ENCODE measurements at places on chromosomes 2 and 18.

GRCh38 chr2:76984359-76984758 lies 537.8 kb downstream of the LRRTM4 start:
- DNase-seq, result no peak

DNA sequence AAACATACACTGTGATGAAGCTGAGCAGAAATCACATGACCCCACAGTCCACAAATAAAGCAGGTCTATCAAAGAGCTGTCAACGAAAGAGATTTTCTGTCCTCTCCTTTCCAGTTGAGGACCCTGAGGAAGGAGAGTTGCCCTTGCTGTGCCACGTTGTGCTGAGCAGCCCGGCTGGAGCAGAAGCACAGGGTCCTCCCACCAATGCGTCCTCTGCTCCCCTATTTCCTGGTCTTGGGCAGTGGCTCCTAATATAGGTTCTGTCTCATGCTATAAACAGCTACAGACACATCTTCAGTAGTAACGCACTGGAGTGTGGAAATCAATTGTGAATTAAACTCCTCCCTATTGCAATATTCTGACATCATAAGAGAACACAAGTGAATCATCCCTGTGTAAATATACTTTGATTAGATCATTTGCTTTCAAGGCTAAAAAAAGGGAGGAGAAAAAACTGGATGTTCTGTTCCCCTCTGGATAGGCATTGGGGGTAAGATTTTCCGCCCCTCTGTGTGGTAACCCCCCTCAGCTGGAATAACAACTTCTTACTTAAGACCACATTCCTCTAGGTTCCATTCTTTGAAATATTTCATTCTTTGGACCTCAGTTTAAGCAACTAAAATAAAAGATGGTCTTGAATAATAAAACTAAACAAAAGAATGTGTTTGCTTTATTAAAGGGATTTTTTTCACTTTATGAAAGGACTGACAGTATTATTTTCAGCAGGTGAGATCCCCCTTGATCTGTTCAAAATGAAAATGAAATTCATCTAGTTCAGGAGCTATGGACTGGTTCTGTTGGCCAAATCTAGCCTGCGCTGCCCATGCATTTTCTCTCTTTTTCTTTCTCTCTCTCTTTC lies 8.3 kb upstream of the RHOB start:
- DNase-seq, result peak; percentile 44

GRCh38 chr2:189409647-189410046 lies 31.6 kb upstream of the WDR75 start:
- no peak for DNase-seq

GRCh38 chr18:77645170-77645872 lies 395.7 kb downstream of the GALR1 start:
- no peak for DNase-seq

DNA sequence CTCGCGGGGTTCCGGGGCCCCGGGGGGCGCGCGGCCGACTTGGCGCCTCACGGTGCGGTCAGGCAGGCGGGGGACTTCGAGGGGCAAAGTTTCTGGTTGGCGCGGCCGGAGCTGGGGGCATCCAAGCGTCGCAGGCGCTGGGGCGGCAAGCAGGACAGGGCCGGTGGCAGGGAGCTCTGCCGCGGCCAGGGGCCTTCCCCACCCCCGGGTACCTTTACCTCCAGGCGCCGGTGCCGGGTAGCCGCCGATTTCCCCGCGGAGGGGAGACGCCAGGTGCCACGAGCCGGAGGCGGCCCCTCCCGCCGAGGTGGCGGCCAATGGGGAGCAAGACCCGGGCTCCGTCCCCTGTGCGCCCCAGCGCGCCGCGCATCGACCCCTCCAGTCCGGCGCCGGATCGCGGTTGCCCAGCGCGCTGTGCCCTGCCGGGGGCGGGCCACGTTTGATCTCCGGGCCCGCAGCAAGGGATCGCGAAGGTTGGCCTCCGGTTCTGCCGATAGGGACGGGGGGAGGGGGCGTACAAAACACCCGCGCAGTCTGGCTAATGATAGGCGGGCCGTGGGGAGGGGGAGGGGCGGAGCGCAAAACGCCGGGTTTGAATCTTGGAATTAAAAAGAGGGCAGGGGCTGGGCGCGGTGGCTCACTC lies at the start of gene ST8SIA5:
ST8SIA5 (minus strand) TSS at position 495 of the 643 bp plus-strand sequence. CDS start 545 bp downstream, outside the sequence.
- DNase-seq, result peak; percentile 65

All from NCI-H1930 (cell line).